GM13977 (cell line): ENCODE measurements at places on chromosomes 12 and 14.

DNA sequence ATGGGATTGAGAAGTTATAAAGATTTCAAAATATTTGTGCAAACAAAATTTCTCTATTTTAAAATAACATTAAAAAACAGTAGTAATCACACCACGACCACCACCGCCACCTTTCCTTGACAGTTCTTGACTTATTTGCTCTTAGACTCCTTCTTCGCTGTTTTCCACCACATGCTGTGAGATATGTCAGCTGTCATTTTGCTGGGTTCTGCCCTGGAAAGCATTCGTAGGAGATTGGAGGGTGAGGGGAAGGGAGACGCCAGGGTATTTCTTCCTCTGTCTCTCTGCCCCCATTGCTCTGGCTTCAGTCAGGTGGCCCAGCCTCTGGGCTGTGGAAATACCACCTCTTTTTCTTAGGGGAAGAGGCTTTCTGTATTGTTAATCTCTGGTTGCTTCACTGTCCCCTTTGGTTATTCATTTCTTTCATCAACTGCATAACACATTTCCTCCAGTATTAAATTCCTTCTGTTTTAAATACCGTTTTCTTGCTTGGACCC is 186.2 kb downstream of the NEDD1 start:
- no peak for DNase-seq

GRCh38 chr14:88129306-88130056 is 124.5 kb downstream of the GPR65 start:
- no peak for DNase-seq

- DNase-seq: no peak
These were observed 633.6 kb downstream of the TMTC2 start for GRCh38 chr12:83320350-83320749.

DNA sequence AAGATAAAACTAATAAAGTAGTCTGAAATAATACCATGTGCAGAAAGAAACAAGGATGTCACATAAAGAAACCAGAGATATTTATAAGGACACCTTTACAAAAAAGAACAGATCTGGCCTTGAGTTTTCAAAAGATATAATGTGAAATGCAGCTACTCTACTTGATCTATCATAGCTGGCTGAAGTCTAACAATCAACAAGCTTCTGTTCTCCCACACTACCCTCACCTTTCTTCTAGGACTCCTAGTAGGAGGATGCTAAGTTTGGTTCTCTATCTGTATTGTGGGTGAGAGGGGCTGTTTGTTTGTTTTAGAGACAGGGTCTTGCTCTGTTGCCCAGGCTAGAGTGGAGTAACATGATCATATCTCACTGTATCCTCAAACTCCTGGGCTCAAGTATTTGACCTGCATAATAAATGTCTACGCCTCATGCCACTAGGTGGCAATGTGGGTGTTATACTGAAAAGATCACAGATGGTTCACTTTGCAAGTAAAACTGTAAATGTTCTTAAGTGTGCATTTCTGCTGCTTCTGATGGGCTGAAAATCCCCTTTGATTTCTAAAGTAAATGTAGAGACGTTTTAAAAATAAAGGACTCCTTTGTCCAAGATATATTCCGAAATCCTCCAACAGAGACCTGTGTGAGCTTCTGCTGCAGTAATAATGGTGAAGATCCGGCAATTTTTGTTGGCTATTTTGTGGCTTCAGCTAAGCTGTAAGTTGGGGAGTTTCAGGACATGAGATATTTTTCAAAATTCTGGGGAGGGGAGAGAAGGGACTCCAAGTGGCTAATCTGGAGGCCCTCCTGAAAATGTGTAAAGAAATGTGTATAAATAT is 269.3 kb downstream of the DAD1 start:
- DNase-seq: peak; percentile 48

- no peak for DNase-seq
These were observed 27.0 kb downstream of the MAP3K9 start for GRCh38 chr14:70782361-70782760.

DNA sequence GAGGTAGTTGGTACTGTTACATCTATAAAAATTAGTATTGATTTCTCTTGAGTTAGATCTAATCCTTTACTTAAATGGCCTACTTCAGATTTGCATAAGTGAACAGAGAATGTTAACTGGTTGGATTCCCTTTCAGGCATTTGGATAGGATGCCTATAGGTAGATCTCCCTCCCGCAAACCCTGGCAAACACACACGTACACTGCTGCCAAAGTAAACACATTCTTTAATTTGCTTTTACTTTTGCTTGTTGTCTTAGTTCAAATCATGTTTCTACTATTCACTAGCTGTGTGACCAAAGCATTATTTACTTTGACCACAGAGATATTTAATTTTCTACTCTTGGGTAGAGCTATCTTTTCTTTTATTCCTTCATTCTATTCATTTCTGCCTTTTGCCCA is 936.1 kb upstream of the FBXO33 start:
- DNase-seq: no peak

DNA sequence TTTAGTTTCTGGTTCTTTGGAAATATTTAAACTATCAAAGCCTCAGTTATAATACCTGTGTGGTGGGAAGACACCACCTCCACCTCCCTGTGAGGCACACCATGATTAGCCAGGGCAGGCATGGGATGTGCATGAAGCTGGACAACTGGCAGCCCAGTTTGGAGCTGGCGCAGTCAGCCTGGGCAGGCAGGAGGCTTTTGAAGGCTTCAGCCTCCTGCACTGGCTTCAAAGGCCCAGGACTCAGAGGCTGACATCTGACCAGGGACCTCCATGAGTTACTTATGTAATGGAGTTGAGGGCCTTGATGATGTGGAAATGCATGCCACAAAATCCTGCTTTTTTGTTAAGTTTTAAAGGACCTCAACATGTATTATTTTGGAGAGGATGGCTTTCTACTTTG is 30.3 kb downstream of the C14orf132 start:
- no peak for DNase-seq

DNA sequence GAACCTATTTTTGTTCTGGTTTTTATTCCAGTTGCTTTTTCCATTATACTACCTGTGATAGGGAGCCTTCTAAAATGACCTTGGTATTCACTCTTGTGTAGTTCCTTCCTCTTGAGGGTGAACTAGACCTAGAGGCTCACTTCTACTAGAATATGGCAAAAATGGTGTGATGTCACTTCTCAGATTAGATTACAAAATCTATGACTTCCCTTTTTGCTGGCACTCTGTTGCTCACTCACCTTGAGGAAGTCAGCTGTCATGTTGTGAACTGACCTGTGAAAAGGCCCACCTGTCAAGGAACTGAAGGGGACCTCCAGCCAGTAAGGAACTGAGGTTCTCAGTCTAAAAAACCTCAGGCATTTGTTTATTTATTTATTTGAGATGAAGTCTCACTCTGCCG is 5.7 kb downstream of the MIPOL1 start:
- DNase-seq: no peak

- no peak for DNase-seq
These were observed 183.8 kb downstream of the SLC25A21 start for GRCh38 chr14:36988568-36988967.

- peak; percentile 61 for DNase-seq
These were observed 890 bp downstream of the TEP1 start for GRCh38 chr14:20412411-20412810.

- DNase-seq: no peak
These were observed 54.2 kb downstream of the IFNG-AS1 start for GRCh38 chr12:68043435-68043834.

DNA sequence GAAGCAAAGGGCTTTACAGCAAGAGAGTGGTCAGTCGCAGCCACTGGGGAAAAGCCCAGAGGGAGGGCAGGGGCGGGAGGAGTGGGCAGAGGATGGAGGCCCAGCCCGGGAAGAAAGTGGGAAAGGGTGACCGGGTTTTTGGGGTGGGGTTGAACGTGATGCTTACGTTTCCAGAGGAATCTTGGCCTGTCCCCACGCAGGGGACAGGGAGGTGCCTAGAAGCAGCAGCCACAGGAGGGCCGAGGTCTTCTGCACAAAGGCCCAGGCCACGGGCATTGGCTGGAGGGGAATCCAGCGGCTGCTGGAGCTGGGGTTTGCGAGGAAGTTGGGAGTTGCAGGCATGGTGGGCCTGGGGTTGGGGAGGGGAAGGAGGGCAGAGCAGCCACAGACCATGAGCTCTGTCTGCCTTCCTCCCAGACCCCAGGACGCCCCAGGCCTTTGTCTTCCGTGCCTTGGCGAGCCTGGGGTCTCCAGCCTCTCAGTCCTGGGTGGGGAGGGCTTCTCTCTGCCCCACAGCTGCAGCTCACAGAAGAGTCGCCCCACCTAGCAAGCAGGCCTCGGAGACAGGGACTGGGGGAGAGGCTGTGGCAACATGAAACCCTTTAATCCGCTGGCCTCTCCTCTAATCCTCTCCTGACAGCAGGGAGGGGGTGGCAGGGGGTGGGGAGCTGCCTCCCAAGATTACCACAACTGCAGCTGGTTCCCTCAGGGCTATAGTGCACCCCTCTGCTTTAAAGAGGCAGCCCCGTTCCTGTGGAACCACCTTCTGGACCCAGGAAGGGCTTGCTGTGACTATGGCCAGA is at the start of gene CACNA2D4:
Gene CACNA2D4, minus strand, starts transcription at position 572 of the 803 bp plus-strand sequence. Its CDS starts 179 bp downstream, at position 393.
- peak; percentile 8 for DNase-seq

GRCh38 chr12:51883295-51883694 is 4.6 kb upstream of the ANKRD33 start:
- no peak for DNase-seq

DNA sequence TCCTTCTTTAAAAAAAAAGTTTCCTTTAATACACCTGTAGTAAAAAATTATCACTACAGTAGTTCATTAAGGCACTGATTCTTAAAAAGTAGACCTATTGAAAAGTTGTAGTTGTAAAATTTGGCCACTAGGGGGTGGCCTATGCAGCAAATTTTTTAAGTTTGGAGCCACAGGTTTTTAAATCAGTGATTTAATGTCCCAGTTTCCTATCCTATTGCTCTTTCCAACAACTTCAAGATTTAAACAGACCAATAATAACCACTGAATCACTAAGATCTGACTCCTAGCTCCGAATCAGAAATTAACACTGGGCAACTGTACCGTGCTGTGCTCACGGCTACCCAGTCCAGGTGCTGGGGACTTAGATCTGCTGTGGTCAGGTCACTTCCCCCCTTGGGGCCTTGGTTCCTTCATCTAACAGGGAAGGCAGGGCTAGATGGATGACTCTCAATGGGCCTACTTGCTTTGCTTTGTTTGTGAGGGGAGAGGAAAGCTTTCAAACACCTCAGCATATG is 279.3 kb downstream of the MED13L start:
- peak; percentile 25 for DNase-seq

GRCh38 chr14:81363746-81364378 is 36.3 kb downstream of the STON2 start:
- DNase-seq: no peak

GRCh38 chr14:102590667-102591099 is 1.8 kb upstream of the RCOR1 start:
- no peak for DNase-seq

GRCh38 chr14:53952533-53952932 is 4.1 kb downstream of the BMP4 start:
- no peak for DNase-seq

DNA sequence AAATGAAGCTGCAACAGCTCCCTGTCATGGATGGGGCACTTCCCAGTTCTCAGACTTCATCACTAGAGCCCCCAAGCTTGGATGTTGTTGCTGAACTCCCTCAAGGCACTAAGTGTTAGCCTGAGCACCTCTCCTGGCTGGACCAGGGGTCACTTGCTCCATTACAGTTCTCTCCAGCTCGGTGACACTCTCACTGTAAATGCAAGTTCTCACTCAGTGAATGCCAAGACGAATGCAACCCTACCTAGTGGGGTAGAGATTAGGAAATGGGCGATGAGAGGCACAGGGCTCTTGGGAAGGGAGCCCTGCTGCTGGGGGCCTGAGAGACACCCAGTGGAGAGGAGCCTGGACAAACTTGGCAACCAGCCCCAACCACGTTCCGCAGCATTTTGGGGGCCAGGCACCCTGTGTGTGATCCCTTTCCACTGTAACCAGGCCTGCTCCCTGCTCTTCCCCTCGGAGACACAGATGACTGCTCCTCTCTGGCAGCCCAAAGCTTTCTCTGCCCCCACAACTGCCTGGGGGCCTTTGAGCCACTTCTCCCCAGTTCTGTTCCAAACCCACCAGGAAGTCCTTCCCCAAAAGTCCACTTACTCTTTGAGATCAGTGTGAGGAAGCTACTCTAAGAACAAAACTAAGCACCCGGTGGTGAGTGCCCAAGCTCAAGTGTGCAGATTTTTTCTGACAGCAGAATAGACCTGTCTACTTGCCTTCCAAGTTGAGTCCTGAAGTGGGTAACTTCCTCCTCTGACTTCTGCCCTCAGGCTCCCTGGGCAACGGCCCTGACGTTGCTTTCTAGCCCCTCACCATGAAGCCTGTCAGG is 8.0 kb upstream of the SELPLG start:
- DNase-seq: no peak

- DNase-seq: no peak
These were observed 134.0 kb downstream of the SRGAP1 start for GRCh38 chr12:63978519-63978918.

- peak; percentile 25 for DNase-seq
These were observed 72.0 kb upstream of the RESF1 start for GRCh38 chr12:31887109-31887811.

DNA sequence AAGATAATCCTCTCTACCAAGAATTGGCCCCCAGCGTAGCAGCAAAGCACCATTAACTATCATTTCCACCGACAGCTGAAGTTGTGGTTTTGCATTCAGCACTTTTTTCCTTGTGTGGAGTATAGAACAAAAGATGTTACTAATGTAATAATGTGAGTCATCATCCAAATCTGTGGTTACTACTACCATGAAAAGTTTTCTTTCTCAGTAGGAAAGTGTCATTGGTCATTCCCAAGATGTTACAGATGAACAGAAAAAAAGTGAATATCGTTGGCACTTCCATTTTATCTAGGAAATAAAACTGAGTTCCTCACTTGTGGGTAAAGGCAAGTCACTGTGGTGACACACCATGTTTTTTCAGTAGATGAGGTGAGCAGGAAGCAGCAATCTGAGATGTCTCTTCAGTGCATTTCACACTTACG is 30.3 kb upstream of the IFNG start:
- no peak for DNase-seq

GRCh38 chr12:97556302-97556779 is 93.7 kb downstream of the RMST start:
- DNase-seq: no peak

DNA sequence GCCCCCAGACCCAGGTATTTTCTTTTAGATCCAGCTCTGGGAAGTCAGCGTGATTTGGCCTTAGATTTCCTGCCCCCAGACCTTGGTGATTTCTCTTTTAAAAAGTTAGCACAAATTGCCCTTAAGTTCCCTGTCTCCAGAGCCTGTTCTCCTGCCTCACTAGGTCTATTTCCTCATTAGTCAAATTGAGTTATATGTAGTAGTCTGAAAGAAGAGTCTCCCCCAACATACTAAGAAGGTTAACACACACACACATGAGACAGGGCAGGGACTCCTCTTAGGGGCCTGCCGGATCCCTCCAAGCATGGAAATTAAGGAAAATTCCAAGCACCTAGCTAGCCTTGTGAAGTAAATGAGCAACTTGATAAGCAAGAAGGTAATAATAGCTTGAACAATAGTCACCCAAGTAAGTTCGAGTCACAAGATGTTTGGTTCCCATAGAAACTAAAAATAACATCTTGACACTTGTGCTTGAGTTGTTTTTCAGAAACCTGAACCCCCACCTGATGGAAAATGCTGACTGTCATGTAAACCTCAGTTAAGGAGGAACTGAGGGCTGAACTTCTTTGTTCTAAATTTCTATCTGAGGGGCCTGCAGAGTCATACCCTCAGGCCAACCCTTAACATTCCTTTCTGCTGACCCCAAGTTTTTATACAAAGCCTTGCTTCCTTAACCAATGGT is 51.6 kb downstream of the CAND1 start:
- DNase-seq: no peak
